GM12878 (cell line): ENCODE measurements at places on chromosomes 6 and 20. TPM values are rescaled to one million over a fixed set of nuclear protein-coding genes. Genes with fewer than 3 reads are reported as not detected.

GRCh38 chr20:58139849-58140786 lies 88.3 kb downstream of the ANKRD60 start:
- no peaks in the 10 kb centered on the region for H3K4me1 ChIP-seq
- H3K36me3 ChIP-seq, result no peaks in the 10 kb centered on the region
- no peak overlapping the region for H3K4me3 ChIP-seq
- H3K27ac ChIP-seq, result no peak overlapping the region

DNA sequence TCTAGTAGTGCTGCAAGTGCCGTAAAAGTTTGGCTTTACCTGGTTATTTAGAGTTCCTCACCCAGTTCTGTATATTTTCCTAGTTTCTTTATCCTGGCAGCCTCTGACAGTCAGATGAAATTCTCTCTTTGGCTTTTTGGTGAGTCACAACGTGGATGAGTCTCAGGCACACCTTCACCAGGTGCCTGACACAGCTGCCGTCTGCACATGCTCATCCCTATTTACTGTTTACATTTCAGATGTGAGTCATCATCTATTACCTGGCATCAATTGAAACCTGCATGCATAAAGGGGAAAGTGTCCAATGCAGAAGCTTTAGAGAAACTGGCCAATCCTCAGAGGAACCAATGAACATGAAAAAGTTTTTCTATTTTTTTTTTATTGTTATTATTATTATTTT lies 33.3 kb upstream of the ADGRF4 start:
- DNase-seq, result no peak
- no peak overlapping the region for H3K27ac ChIP-seq
- H3K4me1 ChIP-seq, result no peaks in the 10 kb centered on the region
- H3K27me3 ChIP-seq, result peaks cover 9% of the 10 kb centered on the region
- no peak overlapping the region for H3K4me3 ChIP-seq
- H3K36me3 ChIP-seq, result no peaks in the 10 kb centered on the region

DNA sequence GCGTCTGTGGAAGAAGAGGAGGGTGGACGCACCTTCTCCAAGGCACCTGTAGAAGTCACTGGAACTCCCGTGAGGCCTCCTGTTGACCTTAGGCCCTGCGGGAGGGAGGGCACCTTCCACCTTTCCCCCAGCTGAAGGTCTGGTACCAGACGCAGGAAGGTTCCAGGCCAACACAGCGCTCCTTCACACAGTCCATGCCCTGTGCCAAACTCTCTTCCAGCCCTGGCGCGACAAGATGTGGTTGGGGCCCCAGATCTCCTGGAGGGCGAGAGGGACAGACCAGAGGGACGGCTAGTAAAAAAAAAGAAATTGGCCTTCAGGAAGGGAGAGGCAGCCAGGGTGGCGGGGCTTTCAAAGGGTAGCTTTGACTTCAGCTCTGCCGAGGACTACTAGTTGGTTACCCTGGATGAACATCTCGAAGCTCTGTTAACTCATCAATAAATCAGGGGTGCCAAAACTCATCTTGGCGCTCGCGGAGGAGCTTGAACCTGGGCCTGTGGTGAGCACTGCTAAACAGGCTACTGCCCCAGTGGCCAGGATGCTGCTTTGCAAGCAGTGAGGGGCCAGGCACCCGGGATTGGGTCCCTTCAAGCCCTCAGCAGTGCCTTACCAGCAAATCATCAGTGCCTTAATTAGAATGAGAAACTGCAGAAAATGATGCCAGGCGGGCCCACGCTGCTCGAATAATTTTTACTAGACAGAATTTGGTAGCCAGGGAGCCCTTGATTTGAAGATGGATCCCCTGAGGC lies 14.9 kb downstream of the AARS2 start:
- peaks cover 11% of the 10 kb centered on the region for H3K27me3 ChIP-seq
- no peak for DNase-seq
- no peaks in the 10 kb centered on the region for H3K36me3 ChIP-seq
- H3K4me3 ChIP-seq, result no peak overlapping the region

Gene SCAF8
- total RNA-seq, result 27.0 and 28.8 TPM in 2 replicates

DNA sequence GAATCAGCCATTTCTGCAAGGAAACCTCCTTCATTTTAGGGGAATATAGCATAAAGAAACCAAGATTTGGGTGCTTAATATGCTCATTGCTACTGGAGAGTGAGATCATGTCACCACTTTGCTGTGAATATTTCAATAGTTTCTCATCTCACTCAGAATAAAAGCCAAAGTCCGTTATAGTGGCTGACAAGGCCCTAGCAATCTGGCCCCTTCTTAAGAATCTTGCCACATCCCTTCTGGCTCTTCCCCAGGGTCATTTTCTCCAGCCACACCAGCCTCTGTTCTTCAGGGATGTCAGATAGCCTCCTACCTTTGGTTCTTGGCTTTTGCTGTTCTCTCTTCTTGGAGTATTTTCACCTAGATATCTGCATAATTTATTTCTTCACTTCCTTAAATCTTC lies 24.8 kb upstream of the MLIP start:
- H3K27ac ChIP-seq, result no peak overlapping the region
- H3K27me3 ChIP-seq, result no peaks in the 10 kb centered on the region
- H3K4me3 ChIP-seq, result no peak overlapping the region
- no peaks in the 10 kb centered on the region for H3K36me3 ChIP-seq

Gene SPATS1
- total RNA-seq, result not detected in 2 replicates

- no peak overlapping the region for H3K27ac ChIP-seq
- DNase-seq, result no peak
- H3K36me3 ChIP-seq, result no peaks in the 10 kb centered on the region
- no peak overlapping the region for H3K4me3 ChIP-seq
Measured at GRCh38 chr6:123888771-123889513, 85.3 kb downstream of the NKAIN2 start.
